Left renal pelvis (tissue), 4 donors: ENCODE measurements at places on chromosomes 13 and 19. TPM values are rescaled to one million over a fixed set of nuclear protein-coding genes. Genes with fewer than 3 reads are reported as not detected.

Gene CAPS
- 26.7 TPM for polyA plus RNA-seq

Gene ZNF83
- polyA plus RNA-seq: 147 TPM

Gene S1PR5
- 1.9 TPM for polyA plus RNA-seq

DNA sequence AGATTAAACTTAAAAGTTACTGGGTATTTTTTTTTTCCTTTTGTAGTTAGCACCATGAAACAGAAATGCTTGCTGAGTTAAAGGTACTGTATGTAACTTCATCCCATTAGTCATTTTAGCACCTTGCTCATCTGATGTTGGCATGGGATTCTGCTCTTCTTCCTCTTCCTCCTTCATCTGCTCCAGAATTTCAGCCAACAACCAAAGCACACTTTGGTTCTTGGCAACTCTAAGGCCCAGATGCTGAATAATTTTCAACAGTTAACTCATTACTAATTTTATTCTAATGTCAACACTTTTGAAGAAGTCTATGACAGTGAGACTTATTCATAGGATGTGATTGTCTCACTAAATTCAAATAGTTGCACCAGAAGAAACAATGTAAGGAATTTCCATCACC is 359.2 kb downstream of the KCTD12 start:
- DNase-seq: no peak

Gene RHPN2
- 20.2 TPM for polyA plus RNA-seq

GRCh38 chr13:108225440-108225839 is 7.2 kb downstream of the ABHD13 start:
- no peak for DNase-seq

GRCh38 chr13:97202761-97203160 is 19.4 kb upstream of the MBNL2 start:
- DNase-seq: no peak

GRCh38 chr19:53965091-53965490 is 2.4 kb downstream of the CACNG8 start:
- DNase-seq: no peak

- no peak for DNase-seq
Measured at GRCh38 chr19:19329126-19329525, 8.5 kb downstream of the MAU2 start.

DNA sequence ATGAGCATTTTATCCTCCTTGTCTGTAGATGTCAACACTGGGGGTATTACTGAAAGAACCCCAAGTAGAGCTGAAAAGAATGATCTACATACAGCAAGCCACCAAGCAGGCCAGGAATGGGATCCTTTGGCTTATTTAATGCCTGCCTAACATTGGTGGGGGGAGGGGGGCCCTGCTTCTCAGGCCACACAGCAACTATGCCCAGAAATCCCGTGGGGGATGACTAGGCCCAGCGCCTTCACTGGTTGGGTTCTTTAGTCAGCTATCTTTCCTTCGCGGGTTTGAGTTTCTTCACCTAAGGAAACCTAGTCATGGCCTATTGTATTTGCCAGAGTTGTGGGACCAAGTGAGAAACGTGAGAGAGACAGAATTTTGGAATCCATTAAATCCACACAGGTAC is 80.5 kb downstream of the CCNA1 start:
- no peak for DNase-seq

Gene PSG2
- polyA plus RNA-seq: not detected

Gene ZNF541
- 0.19 TPM for polyA plus RNA-seq

DNA sequence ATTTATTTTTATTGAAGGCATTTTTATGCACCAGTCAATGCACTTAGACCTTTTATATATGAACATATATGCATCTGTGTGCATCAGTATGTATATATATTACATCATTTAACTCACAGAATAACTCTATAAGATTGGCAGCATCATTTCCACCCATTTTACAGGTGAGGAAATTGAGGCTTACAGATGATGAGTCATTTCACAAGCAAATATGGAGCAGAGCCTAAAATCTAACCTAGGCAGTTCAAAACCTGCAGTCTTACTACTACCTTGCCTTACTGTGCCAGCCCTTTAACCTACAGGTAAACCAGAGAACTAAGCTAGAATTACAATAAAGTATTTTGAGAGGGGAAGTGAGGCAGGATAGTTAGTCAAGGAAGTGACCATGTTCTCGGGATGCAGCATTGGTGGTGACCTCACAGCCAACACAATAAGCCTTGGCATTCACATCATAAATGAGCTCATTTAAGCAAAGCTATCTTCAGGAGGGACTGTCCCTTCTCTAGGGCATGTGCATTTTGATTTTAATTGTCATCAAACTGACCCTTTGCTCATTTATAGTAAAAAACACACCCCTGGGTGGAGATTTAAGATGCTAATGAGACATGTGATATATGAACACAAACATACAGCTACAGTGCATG is 274.3 kb downstream of the DCLK1 start:
- no peak for DNase-seq
